ENCODE measurements at places on chromosomes 2 and 18.
A peak's percentile ranks its signal among the peaks of the same experiment; 100 is the strongest.

DNA sequence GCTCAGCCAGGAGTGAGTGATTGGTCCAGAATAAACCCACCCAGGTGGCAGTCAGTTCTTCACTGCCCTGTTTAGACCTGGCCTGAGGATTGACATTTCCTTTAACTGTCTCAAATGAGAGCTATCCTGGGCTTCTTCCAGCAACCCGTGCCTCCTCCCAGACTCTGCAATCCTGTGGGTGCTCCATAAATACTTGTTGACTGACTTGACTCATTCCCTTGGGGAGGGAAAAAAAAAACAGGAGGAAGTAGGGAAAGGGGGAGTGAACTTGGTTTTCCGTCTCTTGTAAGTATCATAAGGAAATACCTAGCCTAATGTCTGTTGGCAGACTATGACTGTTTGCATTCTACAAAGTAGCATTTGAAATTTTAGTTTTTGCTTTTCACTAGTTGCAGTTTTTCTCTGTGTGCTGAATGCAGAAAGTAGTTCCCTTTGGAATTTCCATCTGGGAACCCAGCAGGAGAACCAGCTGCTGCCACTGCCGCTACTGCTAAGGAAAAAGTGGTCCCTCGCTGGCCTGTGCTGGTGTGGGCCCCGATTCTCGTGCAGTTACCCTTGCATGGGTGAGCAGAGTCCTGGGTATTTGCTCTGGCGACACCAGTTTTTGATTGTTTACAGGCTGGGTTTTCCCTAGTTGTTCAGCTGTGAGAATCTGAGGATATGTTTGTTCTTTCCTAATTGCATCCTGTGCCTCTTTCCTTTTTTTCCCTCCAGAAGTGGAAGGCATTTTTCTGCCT is 78.8 kb downstream of the TGOLN2 start:
- no peak for DNase-seq

GRCh38 chr2:240247241-240247867 is 106.9 kb upstream of the OTOS start:
- DNase-seq, result no peak

DNA sequence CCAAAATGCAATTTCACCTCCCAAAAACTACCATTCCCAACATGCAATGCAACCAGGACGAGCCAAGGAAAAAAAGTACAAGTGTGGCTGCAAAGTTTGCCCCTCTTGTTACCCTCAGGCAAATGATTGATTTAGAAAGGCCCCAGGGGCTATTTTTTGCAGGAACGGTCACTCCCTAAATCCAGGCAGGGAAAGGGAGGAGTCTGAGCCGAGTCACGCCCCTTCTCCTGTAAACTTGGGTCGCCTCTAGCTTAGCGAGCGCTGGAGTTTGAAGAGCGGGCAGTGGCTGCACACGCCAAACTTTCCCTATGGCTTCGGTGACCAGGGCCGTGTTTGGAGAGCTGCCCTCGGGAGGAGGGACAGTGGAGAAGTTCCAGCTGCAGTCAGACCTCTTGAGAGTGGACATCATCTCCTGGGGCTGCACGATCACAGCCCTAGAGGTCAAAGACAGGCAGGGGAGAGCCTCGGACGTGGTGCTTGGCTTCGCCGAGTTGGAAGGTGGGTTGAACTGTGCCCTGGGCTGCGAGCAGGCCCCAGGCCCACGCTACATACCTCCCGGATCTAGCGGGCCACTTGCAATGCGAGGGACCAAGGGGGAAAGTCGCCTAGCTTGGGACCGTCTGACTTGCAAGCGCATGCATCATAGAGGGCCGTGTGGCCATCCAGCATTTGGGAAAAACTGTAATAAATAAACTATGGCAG is at the start of gene GALM:
GALM (plus strand) TSS at position 261 of the 702 bp plus-strand sequence; CDS start at position 309, 48 bp downstream.
- peak; percentile 89 for DNase-seq

DNA sequence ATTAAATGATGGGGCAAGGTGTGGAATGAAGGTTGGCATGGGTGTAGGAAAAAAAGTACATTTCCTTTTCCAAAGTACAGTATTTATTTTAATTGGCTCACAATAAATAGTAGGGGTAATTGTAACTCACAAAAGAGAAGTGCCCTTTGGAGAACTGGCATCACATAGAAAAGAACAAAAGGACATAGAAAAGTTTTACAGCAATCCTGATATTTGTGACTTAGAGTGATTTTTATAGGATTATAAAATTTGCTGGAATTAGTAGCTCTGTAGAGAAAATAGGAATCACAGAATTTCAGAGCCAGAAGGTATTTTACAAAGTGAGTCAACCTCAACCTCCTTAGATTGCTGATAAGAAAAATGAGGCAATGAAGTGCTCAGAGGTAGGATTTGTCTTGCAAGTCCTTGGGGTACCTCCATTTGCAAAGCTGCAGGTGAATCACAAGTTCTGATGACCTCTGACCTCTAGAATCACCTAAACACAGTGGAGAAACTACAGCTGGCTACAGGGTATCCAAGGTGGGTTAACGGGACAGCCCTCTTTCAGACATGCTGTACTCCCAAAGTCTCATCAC is 133.6 kb downstream of the SOCS6 start:
- no peak for DNase-seq

DNA sequence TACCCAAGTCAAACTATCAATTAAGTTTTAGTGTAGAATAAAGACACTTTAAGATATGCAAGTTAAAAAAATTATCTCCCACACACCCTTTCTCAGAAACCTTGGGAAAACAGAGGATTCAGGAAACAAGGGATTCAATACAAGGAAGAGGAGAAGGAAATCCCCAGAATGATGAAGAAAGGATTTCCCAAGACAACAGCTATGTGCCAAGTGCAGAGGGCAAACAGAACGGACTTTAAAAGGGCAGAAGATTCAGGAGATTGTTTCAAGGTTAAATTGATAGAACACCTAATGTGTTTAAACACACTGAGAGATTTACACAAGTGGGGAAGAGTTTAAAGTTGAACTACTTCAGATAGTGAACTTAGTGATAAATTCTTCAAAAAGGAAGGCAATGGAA is 71.5 kb upstream of the EPAS1 start:
- no peak for DNase-seq

DNA sequence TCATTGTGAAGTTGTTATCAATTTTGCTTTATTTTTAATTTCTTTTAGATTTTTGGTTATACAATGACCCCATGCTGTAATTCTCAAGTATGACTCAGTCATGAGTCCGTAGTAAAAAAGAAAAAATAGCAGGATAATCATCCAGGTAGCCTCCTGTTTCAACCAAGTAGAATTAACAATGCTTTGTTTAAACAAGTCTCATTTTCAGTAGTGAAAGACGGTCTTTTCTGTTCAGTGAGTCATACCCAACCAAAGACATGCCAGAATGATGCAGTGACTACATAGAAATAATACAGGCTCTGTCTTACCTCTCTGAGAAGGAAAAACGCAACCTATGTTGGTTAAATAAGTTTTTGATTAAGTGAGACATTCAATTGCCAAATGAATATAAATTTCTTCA is 67.8 kb upstream of the DSC1 start:
- DNase-seq, result no peak

DNA sequence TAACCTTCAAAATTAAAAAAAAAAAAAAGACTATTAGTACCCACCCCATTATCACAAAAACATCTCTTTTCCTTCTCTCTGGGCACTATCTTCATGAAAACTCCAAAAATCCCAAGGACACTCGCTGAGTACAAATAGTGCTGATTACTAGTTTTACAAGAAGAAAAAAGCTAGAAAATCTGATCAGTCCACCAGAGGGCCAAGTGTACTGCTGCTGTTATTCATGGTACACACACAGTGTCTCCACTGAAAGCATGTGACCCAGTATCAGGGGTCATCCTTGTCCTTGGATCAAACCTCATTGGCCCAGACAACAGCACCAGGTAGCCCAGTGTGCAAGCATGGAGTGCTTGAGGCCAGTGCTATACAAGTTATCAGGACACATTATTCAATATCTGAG is 382.7 kb upstream of the KLHL29 start:
- DNase-seq, result no peak

- no peak for DNase-seq
Measured at GRCh38 chr2:197704434-197705120, 592 bp upstream of the MARS2 start.

- DNase-seq, result no peak
Measured at GRCh38 chr2:120632796-120633646, 102.6 kb upstream of the GLI2 start.

DNA sequence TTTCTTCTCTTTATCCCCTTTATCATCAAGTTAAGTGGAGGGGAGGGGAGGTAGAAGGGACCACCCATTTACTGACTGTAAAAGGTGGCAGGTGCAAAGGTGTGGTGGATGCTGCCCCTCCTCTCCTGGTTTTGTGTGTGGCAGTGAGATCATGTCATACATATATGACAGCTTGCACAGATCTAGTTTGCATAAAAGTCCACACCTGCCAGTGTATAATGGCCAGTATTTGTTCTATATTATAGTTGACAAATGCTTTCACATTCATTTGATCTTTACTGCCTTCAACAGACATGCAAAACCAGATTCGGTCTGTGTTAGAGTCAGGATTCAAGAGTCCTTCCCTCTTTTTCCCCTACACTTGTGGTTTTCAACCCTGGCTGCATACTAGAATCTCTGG is 55.1 kb downstream of the TGFA start:
- no peak for DNase-seq
